ENCODE measurements at places on chromosomes 11 and 22. TPM values are rescaled to one million over a fixed set of nuclear protein-coding genes. Genes with fewer than 3 reads are reported as not detected.

Gene TBRG1
- total RNA-seq, result 23.3 TPM

Gene TMEM126A
- total RNA-seq, result 75.2 TPM

Gene P4HA3
- total RNA-seq, result 0.16 TPM

Gene OR52K2
- total RNA-seq, result not detected

Gene P2RY2
- total RNA-seq, result 19.8 TPM

Gene SHANK3
- total RNA-seq, result 23.1 TPM

Gene DGAT2
- total RNA-seq, result 6.9 TPM

Gene TRIM44
- total RNA-seq, result 42.3 TPM

Gene DEUP1
- not detected for total RNA-seq

Gene MED17
- 21.0 TPM for total RNA-seq

Gene DAGLA
- total RNA-seq, result 3.2 TPM

Gene FAM111B
- 1.1 TPM for total RNA-seq

Gene OR4D5
- not detected for total RNA-seq

Gene TSSK2
- total RNA-seq, result not detected

Gene ADAMTS15
- 22.9 TPM for total RNA-seq

Gene APOA5
- total RNA-seq, result not detected

Gene CASP5
- total RNA-seq, result not detected

Gene MN1
- total RNA-seq, result 7.7 TPM

Gene MISFA
- total RNA-seq, result 10.7 TPM

Gene ART5
- total RNA-seq, result 1.4 TPM

All from left ventricle myocardium inferior (tissue), 1 donor.